ENCODE measurements at places on chromosomes 13 and 19. TPM values are rescaled to one million over a fixed set of nuclear protein-coding genes. Genes with fewer than 3 reads are reported as not detected.

GRCh38 chr13:78383071-78383484 is 220.3 kb downstream of the POU4F1 start:
- no peak for DNase-seq
- no peaks in the 10 kb centered on the region for H3K4me1 ChIP-seq
- H3K36me3 ChIP-seq, result no peaks in the 10 kb centered on the region
- no peak overlapping the region for H3K4me3 ChIP-seq
- no peak overlapping the region for H3K27ac ChIP-seq

GRCh38 chr13:43141685-43142084 is 118.3 kb downstream of the DNAJC15 start:
- no peak overlapping the region for H3K27ac ChIP-seq
- H3K4me3 ChIP-seq, result no peak overlapping the region
- H3K4me1 ChIP-seq, result no peaks in the 10 kb centered on the region
- no peaks in the 10 kb centered on the region for H3K27me3 ChIP-seq
- no peaks in the 10 kb centered on the region for H3K36me3 ChIP-seq

DNA sequence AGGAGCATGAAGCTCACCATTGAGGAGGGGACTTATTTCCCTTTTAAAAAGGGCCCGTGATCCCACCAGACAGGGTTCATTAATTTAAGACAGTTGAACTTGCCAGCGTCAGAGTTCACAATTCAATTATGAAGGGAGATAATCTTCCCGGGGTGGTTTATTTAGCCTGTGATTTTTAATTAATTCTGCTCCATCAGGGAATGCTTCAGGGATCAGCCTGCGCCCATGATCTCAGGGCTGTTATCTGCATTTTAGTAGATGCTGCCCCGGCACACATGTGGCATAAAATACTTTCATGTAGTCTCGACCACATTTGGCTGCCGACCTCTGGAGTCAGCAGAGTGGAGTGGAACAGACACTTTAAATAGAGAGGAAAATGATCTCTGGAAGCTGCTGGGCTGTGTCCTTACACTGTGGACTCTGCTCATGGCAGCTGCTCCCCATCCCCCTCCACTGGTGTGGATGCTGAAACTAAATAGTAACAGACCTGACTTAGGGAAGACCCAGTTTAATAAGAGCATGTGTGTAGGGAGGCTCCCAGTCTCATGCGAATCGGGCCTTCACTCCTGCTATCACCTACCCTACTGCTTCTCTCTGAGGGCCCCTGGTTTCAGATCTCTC is 256.9 kb downstream of the TEX29 start:
- no peak overlapping the region for H3K27ac ChIP-seq
- no peak overlapping the region for H3K4me3 ChIP-seq
- H3K4me1 ChIP-seq, result no peaks in the 10 kb centered on the region
- DNase-seq, result no peak
- H3K27me3 ChIP-seq, result no peaks in the 10 kb centered on the region

- peaks cover 5% of the 10 kb centered on the region for H3K4me1 ChIP-seq
- H3K36me3 ChIP-seq, result no peaks in the 10 kb centered on the region
- H3K4me3 ChIP-seq, result no peak overlapping the region
Measured at GRCh38 chr19:44772959-44773358, 4.7 kb upstream of the CBLC start.

- no peak overlapping the region for H3K4me3 ChIP-seq
- H3K4me1 ChIP-seq, result peaks cover 30% of the 10 kb centered on the region
- no peaks in the 10 kb centered on the region for H3K36me3 ChIP-seq
- H3K27ac ChIP-seq, result peak overlapping the region; percentile 42
- H3K27me3 ChIP-seq, result no peaks in the 10 kb centered on the region
Measured at GRCh38 chr19:49932731-49933131, 3.4 kb upstream of the NUP62 start.

AP1M2 gene
- not detected for total RNA-seq

PPM1N gene
- total RNA-seq, result 6.9 TPM

All from naive thymus-derived CD4-positive, alpha-beta T cell (primary cell).